Mesothelial cell of epicardium (in vitro differentiated cells): ENCODE measurements at places on chromosomes 16 and 17.
A peak's percentile ranks its signal among the peaks of the same experiment; 100 is the strongest.

GRCh38 chr16:69382421-69382820 lies 3.4 kb downstream of the TERF2 start:
- H3K4me1 ChIP-seq, result peaks cover 12% of the 10 kb centered on the region
- no peaks in the 10 kb centered on the region for H3K27me3 ChIP-seq
- H3K27ac ChIP-seq, result peak overlapping the region; percentile 45
- H3K4me3 ChIP-seq, result no peak overlapping the region

GRCh38 chr16:11609474-11610120 lies 22.9 kb upstream of the LITAF start:
- no peaks in the 10 kb centered on the region for H3K36me3 ChIP-seq
- no peak overlapping the region for H3K4me3 ChIP-seq
- H3K27ac ChIP-seq, result no peak overlapping the region
- no peak for DNase-seq
- H3K4me1 ChIP-seq, result peaks cover 19% of the 10 kb centered on the region

- H3K36me3 ChIP-seq, result no peaks in the 10 kb centered on the region
- no peak for DNase-seq
- H3K27me3 ChIP-seq, result no peaks in the 10 kb centered on the region
- H3K4me3 ChIP-seq, result no peak overlapping the region
- peaks cover 4% of the 10 kb centered on the region for H3K4me1 ChIP-seq
Measured at GRCh38 chr16:74570412-74571301, 36.3 kb downstream of the GLG1 start.

DNA sequence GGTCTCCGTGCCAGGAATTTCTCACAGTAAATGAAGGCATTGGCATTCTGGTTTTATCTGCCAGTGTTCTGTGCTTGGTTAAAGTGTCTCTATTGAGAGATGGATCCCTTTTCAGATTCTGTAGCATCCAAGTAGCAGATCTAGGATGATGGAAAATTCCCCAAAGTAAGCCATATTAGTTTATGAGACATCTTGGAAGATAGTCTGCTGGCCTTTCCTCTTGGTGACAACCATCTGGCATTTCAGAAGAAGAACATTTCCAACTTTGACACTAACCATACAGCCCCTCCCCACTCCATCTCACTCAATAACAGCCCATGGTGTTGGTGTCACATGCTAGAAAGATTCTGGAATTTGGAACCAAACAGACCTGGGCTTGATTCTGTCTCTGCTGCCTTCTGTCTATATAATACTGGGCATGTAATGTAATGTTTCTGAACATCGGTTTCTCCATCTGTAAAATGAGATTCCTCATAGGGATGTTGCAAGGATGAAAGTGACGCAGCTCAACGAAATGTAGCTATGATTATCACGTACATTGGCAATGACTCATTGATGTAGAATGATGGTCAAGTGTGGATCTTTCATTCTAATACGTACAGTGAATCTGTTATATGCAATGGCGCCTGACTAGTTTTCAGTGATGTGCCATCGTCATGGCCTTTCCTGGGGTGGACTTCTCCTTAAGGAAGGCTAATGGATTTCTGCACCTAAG lies 32.6 kb upstream of the PIRT start:
- H3K27me3 ChIP-seq, result peaks cover 21% of the 10 kb centered on the region
- no peak overlapping the region for H3K27ac ChIP-seq
- DNase-seq, result no peak

GRCh38 chr16:26705346-26705745 lies 361.4 kb upstream of the C16orf82 start:
- peaks cover 15% of the 10 kb centered on the region for H3K27me3 ChIP-seq
- H3K36me3 ChIP-seq, result no peaks in the 10 kb centered on the region
- DNase-seq, result no peak
- no peak overlapping the region for H3K4me3 ChIP-seq
- no peak overlapping the region for H3K27ac ChIP-seq
- H3K4me1 ChIP-seq, result no peaks in the 10 kb centered on the region

- no peaks in the 10 kb centered on the region for H3K36me3 ChIP-seq
- peaks cover 7% of the 10 kb centered on the region for H3K27me3 ChIP-seq
- no peak for DNase-seq
- peaks cover 34% of the 10 kb centered on the region for H3K4me1 ChIP-seq
- no peak overlapping the region for H3K4me3 ChIP-seq
- H3K27ac ChIP-seq, result no peak overlapping the region
Measured at GRCh38 chr17:55067697-55068439, 99.3 kb downstream of the STXBP4 start.

DNA sequence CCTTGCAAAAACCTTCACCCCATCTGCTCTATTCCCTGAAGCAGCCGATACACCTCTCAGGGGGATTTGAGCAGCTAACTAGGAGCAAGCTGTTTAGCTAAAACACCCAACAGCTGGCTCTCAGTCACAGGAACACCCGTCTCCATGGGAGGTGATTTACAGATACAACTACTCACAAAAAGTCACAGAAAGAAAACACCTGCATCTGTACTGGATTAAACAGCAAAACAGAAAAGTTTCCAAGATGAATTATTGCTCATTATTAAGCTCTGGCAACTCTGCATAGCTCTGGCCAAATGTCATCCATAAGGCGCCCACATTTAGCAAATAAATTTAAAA lies 22.3 kb downstream of the GJC1 start:
- H3K4me1 ChIP-seq, result no peaks in the 10 kb centered on the region
- DNase-seq, result no peak
- peaks cover 15% of the 10 kb centered on the region for H3K36me3 ChIP-seq
- H3K27ac ChIP-seq, result no peak overlapping the region
- H3K4me3 ChIP-seq, result no peak overlapping the region

DNA sequence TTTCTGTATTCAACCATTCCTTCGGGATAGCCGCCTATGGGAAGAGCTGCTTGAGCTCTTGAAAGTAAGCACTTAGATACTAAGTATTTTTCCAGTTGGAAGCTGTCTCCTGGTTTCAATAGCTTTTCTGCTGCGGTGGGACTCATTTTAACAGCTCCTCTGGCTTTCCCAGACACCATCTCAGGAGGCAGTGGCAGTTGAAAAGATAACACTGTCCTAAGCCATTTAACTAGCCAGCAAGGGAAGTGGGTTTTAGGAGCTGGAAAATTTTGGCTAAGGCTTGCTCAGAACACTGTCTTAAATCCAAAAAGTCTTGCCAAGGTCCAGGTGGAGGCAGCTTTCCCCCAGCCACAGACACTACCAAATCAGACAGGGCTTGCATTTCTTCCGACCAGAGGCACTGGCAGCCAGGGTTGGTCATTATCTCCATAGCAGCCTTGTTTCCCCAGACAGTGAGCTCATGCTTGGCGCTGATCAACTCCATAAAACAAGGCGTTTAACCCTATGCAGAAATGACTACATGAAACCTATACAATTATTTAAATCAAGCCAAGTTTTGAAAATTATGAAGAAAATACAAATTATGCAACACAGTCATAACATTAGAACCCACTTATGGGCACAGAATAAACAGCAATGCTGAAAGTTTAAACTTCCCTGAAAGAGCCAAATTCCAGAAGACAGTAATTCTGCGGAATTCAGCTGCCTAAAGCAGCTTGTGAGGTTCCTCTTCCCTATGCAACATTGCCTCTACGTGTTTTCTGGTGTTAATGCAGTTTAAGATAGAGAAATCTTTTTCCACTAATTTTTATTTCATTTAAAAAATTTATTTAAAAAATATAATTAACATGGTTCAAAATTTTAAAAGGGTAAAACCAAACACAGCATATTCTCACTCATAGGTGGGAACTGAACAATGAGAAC lies 25.0 kb downstream of the GABARAPL2 start:
- peaks cover 1% of the 10 kb centered on the region for H3K36me3 ChIP-seq
- peak overlapping the region; percentile 6 for H3K4me3 ChIP-seq
- H3K4me1 ChIP-seq, result peaks cover 16% of the 10 kb centered on the region
- no peak for DNase-seq
- H3K27ac ChIP-seq, result peak overlapping the region; percentile 97

DNA sequence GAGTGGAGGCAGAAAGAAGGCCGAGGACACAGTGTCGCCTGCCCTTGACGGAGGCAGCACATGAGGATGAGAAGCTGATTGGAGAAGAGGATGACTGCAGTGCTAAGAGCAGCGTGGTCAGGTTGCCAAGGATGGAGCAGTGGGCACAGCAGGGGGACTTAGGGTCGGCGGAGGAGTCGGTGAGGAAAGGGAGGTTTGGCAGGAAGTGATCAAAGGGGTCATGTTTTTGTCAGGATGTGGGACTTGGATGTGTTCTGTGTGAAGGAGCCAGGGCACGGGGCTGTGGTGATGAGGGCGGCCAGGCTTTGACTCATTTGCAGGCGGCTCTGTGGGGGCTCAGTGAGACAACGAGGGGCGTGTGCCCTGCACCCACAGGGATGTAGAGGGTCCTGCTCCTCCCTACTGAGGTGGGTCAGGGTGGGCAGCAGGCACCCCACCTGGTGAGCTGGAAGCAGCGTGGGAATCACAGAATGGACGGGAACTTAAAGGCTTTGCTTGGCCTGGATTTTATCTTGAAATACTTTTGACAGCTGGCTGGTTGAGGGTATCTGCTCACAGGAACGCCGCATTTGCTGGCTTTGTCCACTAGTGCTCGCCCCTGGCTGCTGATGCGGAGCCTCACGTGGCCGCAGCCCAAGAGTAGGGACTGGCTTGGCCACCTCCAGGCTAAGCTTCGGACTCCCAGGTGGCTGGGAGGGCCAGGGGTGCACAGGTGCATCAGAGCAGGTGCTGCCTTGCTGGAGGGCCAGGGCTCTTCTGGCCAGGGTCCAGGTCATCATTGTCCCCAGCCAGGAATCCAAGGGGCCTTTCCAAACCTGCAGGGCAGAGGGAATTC lies 6.0 kb downstream of the MPG start:
- no peak overlapping the region for H3K4me3 ChIP-seq
- no peaks in the 10 kb centered on the region for H3K4me1 ChIP-seq

DNA sequence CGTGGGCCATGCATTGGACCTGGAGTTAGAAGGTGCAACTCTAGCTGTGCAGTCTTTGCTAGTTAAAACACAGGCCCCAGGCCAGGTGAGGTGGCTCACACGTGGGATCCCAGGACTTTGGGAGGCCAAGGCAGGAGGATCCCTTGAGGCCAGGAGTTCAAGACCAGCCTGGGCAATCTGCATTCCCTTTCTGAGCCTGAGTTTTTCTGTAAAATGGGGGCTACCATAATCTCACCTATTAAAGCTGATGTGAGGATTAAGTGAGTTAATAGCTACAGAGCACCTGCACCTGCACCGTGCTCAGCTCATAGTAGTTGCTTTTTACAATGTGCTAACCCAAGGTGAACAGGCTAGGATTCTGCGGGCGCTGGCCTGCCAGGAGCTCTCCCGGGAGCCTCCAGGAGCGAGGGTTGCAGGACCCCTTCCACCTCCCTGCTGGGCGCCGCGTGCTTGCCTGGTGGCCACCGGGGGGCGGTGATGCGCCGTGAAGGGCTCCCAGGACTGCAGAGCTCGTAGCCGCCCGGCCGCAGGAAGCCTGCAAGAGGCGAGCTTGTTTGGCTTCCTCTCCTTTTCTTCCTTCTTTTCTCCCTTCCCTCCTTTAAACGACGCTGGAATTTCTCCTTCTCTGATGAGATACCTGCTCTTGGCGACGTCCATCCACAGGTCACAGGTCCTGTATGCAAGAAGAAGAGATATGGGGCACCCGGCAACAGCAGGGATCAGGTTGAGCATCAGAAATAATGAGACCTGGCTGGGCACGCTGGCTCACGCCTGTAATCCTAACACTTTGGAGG lies 51.3 kb downstream of the ZFP90 start:
- no peaks in the 10 kb centered on the region for H3K27me3 ChIP-seq
- H3K27ac ChIP-seq, result no peak overlapping the region
- peaks cover 1% of the 10 kb centered on the region for H3K4me1 ChIP-seq
- DNase-seq, result peak; percentile 86
- H3K36me3 ChIP-seq, result peaks cover 4% of the 10 kb centered on the region
- H3K4me3 ChIP-seq, result no peak overlapping the region

GRCh38 chr17:14922411-14922810 lies 342.7 kb downstream of the PMP22 start:
- H3K4me1 ChIP-seq, result peaks cover 12% of the 10 kb centered on the region
- no peak for DNase-seq
- no peaks in the 10 kb centered on the region for H3K36me3 ChIP-seq
- H3K27me3 ChIP-seq, result peaks cover 14% of the 10 kb centered on the region
- H3K4me3 ChIP-seq, result no peak overlapping the region
